A549 (cell line): ENCODE measurements at places on chromosomes 2 and 18.
A peak's percentile ranks its signal among the peaks of the same experiment; 100 is the strongest.

- DNase-seq: no peak
Observed at GRCh38 chr18:10195529-10195928, 258.9 kb upstream of the APCDD1 start.

DNA sequence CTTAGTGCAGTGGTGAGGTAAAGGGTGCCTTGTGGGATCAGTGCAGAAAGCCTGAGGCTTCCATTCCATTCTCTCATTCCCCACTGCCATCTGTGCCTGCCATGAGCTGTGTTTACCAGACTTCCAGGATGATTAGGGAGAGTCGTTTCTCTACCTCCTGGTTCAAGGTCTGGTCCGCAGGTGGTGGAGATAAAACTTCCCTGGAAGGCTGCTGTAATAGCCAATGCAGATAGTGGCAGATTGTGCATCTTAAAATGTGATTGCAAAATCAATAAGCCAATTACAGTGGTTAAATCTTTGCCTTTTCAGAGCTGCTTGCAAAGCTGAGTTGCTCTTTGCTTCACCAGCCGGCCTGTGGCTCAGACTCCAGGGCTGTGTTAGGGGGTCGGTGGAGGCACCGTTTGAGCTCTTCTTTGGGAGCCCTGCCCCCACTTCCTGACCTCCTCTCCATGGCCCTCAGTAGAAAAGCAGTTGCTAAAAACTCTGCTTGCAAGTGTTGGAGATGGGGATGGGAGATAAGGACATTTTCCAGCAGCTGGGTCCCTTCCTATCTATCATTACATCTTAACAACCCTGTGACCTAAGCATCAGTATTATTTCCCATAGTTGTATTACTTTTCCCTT, 95.2 kb upstream of the HS6ST1 start:
- DNase-seq: no peak

DNA sequence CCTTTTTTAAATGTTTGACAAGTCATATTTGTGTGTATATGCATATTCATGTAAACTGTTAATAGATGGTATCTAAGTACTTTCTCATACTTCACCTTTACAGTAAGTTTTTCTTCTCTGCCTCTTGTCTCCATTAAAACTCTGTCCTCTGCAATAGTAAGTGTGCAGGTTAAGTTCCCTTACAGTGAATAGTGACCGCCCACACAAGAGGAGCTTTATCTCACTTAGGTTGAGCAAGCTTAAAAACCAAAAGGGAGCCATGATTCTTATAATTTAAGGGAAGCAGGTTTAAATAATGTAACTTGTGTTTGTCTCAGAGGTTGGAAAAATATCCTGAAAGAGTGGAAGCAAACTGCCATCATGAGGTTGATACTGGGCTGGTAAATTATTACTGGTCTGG, 61.3 kb downstream of the MRPS9 start:
- DNase-seq: no peak

- peak; percentile 90 for DNase-seq
Observed at GRCh38 chr2:195520671-195521155, 136.3 kb upstream of the SLC39A10 start.

GRCh38 chr2:145329971-145330370, 810.1 kb upstream of the ZEB2 start:
- DNase-seq: no peak

DNA sequence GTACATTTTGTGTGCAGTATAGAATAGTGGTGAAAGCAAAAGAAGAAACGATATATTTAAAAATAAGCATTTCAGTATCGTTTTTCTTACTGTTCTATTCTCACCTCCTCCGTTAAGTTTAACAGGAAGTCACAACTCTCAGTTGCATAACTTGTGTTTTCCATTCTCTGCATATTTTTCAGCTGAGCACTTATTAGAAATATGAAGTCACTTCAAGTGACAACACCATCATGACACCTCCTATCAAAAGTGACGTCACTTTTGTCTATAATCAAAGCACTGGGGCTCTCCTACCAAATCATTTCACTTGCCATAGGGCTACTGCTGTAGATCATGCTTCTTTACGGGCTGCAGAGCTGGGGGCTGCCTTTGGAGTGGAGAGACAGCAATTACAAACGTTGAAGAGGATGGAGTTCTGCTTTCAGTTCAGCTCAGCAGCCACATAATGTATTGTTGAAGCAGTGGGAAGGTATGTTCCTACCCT, 36.3 kb downstream of the STAT4 start:
- peak; percentile 4 for DNase-seq

DNA sequence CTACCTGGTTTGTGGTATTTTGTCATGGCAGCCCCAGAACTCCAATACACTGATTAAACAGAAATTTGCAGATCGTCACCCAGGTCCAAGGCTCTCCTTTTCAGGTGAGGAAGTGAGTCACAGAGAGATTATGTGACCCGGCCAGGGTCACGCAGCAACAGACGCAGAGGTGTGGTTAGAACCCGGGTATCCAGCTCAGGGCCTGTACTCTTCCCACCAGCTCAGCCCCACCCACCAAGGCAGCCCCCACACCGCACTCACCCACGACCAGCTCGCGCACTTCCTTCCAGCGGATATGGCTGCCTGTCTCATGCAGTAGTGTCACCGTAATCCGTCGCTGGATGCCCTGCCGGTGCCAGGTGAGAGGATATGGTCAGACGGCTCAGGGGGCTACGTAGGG, 48.1 kb downstream of the AQP12A start:
- DNase-seq: no peak

DNA sequence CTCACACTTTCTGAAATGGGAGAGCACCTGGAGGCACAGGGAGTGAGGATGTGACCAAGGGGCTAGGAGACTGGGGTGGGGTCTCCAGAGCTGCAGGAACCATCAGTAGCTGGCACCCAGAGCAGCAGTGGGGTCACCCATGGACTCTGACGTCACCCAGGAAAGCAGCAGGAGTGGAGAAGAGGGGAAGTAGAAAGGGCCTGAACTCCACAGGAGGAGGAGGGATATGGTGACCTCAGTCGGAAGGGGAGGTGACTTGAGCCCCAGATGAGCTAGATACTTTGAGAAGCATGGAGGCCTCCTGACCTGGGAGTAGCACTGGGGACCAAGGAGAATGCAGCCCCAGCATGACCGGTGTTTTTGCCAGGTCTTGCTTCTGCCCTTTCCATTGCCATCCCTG, 8.8 kb downstream of the NMUR1 start:
- no peak for DNase-seq

DNA sequence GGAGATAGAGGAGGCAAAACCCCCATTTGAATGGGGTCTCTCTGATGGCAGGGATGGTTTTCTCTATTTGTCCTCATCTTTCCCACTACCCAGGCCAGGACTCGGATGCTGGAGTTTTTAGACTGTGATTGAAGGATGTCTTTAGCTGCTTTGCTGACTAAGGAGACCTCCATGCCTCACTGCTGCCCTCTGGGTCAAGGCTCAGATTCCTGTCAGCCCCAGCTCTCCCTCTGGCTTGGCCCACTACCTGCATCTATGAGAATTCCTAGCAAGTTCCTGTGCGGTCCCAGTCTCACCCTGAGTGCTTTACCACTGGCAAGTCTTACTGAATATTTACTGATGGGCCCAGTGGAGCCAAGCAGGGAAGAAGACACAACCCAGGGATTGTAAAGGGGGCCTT, 184.0 kb downstream of the CELF4 start:
- DNase-seq: no peak

- no peak for DNase-seq
Observed at GRCh38 chr2:107419191-107419590, 407.5 kb upstream of the RGPD4 start.

- no peak for DNase-seq
Observed at GRCh38 chr2:115484486-115484885, 1042.0 kb downstream of the DPP10 start.

- DNase-seq: no peak
Observed at GRCh38 chr18:31072175-31072574, 29.6 kb upstream of the DSC3 start.

GRCh38 chr2:104046466-104046865, 807.4 kb upstream of the POU3F3 start:
- DNase-seq: no peak

GRCh38 chr2:46002507-46002883, 294.7 kb upstream of the EPAS1 start:
- no peak for DNase-seq

- no peak for DNase-seq
Observed at GRCh38 chr18:7190547-7191156, 40.2 kb upstream of the LRRC30 start.

DNA sequence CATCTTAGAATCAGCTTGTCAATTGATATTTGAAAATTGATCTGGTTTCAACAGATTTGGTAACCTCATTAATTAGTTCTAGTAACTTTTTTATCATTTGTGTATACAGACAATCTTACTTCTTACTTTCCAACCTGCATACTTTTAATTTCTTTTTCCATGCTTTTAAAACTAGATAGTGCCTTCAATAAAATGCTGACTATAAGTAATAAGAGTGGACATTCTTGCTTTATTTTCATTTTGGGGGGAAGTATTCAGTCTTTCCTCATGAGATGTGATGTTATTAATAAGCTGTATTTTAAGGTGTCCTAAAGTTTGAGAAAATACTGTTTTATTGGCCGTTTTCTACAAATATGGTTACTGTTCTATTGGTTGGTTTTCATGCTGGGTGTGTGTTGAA, 109.1 kb downstream of the KCNH7 start:
- no peak for DNase-seq

- no peak for DNase-seq
Observed at GRCh38 chr2:190425221-190425866, 17.2 kb downstream of the MFSD6 start.

- DNase-seq: no peak
Observed at GRCh38 chr2:74373985-74374384, 6.1 kb downstream of the DCTN1 start.

- no peak for DNase-seq
Observed at GRCh38 chr2:237062585-237062984, 23.1 kb upstream of the COPS8 start.

GRCh38 chr2:171267855-171268629, 107.3 kb upstream of the TLK1 start:
- DNase-seq: no peak

DNA sequence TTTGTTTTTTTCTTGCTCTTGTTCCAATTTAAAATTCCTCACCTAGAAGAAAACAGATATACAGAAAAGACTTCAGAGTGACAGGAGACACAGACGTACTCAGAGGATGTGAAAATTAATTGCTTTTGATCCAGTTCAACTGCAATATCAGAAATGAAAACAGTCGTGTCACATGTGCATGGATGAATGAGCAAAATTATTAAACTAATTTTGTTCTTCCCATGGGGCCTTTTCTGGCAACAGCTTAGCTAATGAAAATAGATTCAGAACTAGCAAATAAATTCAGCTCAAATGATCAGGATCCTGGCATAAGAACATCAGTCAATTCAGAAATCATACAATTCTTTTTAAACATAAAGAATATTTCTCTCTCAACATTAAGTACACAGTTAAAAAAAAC, 100.5 kb downstream of the CABYR start:
- no peak for DNase-seq

GRCh38 chr2:143607231-143608062, 478.2 kb downstream of the ARHGAP15 start:
- no peak for DNase-seq

DNA sequence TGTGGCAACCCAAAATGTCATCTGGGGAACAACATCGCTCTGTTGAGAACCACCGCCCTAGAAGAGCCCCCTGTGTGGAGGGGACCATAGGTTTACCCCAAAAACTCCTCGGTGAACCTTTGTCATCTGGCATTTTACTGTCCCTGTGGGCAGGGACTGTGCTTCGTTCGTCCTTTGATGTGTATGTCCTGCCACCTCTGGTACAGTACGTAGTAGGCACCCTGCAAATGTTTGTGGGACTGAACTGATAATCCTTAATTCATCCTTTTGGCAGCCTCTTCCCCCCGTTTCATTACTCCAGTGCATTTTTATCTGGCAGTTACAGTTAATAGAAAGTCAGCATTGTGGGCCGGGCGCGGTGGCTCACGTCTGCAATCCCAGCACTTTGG, 728 bp downstream of the NAPG start:
- DNase-seq: no peak

DNA sequence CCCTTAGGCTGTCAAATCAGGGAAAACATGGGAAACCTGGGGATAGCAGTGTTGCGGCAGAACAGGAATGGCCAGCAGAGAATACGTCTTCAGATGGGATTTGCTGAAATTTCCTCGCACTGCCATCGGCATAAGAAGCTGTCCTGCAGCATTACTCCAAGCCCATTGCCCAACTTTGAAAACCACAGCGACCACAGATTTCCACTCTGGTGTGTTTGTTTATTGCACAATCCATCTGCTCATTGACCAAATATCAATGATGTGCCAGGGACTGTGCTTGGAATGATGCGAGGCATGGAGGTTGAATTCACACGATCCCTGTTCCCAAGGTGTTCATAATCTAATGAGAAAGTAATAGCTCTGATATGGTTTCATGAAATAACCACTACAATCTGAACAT, 383.3 kb upstream of the MYT1L start:
- DNase-seq: no peak

- DNase-seq: no peak
Observed at GRCh38 chr2:39737661-39738060, 41.4 kb downstream of the THUMPD2 start.

GRCh38 chr2:80246534-80246933, 58.0 kb downstream of the LRRTM1 start:
- no peak for DNase-seq

DNA sequence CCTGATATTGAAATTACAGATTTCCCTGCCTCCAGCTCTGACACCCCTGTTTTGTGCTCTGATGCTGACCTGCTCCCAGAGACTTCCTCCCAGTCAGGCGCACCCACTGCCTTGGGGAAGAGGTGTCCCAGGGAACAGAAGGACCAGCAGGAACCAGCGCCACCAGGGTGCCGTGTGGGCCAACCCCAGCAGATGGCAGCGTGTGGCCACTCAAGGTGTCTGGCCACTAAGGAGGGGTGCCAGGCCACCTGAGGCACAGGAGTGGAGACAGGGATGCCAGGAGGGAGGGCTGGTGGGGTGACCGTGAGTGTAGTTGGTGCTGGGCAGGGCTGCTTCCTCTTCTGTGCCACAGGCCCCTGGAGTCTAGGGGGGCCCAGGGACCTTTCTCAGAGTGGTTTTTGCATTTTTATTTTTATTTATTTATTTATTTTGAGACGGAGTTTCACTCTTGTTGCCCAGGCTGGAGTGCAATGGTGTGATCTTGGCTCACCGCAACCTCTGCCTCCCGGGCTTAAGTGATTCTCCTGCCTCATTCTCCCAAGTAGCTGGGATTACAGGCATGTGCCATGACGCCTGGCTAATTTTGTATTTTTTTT, 56.0 kb downstream of the TEX44 start:
- peak; percentile 62 for DNase-seq

- DNase-seq: no peak
Observed at GRCh38 chr2:229835596-229836283, 86.1 kb downstream of the TRIP12 start.

- DNase-seq: no peak
Observed at GRCh38 chr2:141586985-141587384, 543.8 kb downstream of the LRP1B start.

GRCh38 chr2:100606726-100607343, 44.0 kb downstream of the PDCL3 start:
- DNase-seq: peak; percentile 56
